Stimulated activated CD8-positive, alpha-beta memory T cell treated with anti-CD3 and anti-CD28 coated beads, Interleukin-15, amount 100 ng/mL, for 24 hours (primary cell): ENCODE measurements at places on chromosomes 1 and 21.
A peak's percentile ranks its signal among the peaks of the same experiment; 100 is the strongest.

DNA sequence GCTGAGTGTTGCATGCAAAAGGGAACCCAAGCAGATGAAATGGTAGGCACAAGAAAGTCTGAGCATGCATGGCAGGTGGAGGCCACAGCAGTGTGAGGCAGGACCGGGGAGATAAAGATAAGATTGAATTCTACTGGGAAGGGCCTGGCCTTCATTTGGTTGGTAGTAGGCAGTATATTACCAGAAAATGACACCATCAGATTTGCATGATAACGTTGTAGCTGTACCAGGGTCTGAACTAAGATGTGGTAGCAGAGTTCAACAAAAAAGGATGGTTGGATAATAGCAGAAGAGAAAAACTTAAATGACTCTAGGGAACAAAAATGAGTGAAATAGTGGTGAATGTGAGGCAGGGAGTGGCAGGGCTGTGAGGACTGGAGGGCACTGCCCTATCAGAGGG, 75.6 kb upstream of the DNAJC6 start:
- no peak for DNase-seq

GRCh38 chr1:234732260-234732659, 122.3 kb upstream of the IRF2BP2 start:
- no peak for DNase-seq

DNA sequence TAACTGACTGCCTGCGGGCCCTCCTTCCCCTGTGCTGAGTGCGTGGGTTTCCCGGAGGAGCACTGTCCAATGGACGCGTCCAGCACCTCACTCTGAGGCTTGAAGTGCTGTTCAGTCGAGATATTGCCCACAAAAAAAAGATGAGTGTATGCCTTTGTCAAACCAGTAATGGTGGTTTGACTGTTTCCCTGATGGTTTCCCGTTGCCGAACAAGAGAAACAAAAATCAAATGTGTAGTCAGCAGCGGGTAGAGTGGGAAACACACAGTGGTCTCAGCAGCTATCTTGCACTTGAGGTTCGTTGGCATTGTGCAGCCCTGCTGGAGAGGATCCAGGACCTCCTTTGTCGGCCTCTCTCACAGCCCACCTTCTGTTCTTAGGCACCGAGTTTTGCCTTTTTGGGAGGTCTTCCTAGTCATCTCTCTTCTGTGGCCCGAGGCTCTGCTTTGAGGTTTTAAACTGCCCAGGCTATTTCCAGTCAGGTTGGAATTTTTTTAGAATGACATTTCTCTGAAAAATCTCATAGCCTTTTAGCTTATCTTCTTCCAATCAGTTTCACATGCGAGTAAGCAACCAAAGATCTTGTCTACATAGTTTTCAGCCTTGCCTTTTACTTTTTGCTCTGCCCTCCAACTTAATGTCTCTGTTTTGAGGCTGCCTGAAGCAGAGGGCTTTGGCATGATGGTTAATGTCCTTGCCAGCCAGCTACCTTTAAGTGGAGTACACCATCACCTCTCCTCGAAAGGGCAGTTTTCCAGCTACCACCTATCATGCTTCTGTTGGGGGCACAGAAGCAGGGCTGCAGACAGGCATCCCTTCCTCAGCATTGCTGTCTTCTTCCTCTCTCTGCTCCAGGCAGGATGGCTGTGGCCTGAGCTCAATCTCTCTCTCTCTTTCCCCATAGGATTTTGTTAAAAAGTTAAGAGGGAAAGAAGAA, 132.3 kb downstream of the URB2 start:
- DNase-seq = no peak

DNA sequence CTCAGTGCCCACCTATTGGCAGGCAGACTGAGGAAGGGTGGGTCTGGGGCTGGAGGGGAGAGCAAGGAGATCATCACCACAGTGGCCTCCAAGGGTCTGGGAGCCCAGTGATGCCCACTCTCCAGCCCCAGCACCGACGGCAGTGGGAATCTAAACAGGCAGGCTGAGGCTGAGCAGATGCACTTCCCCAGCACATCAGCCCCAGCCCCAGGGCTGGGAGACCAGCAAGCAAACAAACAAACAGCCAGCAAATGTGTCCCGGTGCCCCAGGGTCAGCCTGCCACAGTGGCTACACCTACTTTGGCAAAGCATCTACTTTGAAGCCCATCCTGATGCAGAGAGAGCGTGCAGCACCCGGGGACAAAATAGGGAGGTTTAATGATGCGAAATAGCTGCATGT, 216.3 kb upstream of the ZC3H12A start:
- no peak for DNase-seq

GRCh38 chr1:19179597-19180264, 30.3 kb downstream of the UBR4 start:
- no peak for DNase-seq

GRCh38 chr1:92425617-92426016, 61.1 kb downstream of the GFI1 start:
- DNase-seq = no peak

GRCh38 chr1:228871314-228872061, 136.2 kb downstream of the RHOU start:
- DNase-seq = no peak

DNA sequence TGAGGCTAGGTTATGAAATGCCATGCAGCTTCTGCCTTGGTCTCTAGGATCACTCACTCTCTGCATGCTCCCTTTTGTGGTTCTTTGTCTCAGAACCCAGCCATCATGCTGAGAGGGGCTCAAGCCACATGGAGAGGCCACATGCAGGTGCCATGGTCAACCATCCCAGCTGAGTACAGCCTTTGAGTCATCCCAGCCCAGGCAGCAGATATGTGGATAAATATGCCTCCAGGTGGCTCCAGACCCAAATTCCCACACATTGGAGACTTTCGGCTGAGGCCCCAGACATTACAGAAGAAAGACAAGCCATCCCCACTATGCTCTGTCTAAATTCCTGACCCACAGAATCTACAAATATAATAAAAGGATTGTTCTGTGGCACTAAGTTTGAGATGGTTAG, 102.0 kb downstream of the LHX9 start:
- DNase-seq = no peak

DNA sequence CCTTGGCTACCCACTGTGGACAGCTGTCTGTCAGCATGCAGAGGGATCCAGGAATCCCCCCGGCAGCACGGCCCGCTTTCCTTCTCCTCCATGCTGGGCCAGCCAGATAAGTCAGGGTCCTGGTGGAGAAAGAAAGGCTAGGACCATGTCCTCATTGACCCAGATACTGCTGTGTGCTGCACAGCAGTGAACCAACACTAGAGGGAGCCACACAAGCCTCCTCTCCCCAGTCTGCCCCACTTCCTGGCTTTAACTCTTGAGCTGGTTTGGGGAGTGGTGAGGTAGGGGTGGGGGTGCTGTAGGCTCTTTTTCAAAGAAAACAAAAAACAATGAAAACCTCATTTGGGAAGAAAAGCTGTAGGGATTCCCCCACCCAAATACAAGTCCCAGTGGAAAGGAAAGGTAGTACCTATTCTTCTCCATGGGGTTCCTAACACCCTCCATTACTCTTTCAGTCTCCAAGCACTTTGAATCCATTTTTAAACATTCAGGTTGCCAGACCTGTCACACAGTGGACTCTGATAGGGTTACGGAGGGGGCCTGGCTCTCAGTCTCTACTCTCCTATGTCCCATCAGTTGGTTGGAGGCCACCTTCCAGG, 84.9 kb upstream of the CD1D start:
- DNase-seq = no peak

GRCh38 chr1:102886638-102887037, 221.7 kb downstream of the COL11A1 start:
- DNase-seq = no peak

- DNase-seq = no peak
Measured at GRCh38 chr1:157249739-157250138, 111.5 kb upstream of the ETV3 start.

- DNase-seq = no peak
Measured at GRCh38 chr1:65332821-65333220, 23.5 kb downstream of the DNAJC6 start.

DNA sequence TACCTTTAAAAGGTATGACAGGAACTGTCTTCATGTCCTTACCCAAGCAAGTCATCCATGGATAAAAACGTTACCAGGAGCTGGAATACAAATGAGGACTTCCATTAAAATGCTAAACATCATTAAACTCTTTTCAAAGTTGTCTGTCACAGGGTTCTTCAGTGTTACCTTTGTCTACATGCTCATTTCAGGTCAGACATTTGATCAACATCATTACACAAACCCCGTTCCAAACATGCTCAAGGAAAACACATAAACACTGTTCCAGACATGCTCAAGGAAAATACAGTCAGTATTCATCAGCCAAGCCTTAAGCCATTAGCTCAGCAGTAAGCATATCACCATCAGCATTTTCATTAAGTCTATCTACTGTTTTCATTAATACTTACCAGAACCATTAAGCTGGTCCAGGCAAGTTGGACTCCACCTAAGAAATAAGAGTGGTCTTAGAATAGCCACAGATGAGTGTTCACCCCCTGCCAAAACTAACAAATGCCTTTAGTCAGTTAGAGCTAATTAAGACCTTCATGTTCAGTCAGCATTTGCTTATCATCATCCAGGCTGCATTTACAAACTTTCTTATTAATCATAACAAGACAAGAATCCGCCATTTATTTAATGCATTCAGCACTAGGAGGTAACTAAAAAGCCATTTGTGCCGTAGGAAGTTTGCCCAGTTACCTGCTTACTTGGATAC, 2.2 kb downstream of the GAS5 start:
- no peak for DNase-seq

GRCh38 chr1:57072401-57073110, 106.7 kb upstream of the C8B start:
- no peak for DNase-seq

DNA sequence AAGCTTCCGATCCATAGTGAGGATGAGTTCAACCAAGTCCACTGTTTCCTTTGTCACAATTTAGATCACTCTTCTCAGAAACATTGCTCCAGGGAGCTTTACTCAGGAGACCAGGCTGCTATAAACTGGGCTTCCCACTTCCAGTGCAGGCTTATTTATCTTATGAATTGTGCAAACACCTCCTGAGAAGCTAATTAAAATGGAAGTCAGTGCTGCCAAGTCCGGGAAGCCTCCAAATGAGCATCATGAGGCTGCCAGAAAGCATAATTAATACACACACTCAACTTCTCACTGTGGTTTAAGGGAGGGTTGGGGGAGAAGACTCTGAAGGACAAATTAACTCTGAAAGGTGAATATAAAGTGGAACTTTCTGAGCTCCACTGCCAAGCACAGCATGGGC, 145.0 kb upstream of the SGIP1 start:
- DNase-seq = no peak

DNA sequence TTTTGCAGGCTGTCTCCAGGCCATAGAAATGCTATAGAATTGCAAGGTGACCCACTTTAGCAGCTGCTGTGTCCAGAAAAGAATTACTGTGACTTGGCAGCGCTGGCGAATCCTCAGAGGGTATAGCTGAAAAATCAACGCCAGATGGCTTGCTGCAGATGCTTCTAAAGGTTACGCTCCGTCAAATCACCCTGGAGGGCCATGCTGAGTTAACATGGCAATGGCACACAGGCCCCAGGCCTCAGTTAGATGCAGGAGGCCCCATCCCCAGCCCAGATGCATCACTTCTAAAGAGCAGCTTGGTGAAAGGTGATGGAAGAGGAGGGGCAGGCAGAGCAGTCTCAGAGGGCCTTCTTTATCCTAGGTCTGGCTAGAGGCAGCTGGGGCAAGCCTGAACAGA, 18.0 kb downstream of the KIAA1614 start:
- DNase-seq = no peak

DNA sequence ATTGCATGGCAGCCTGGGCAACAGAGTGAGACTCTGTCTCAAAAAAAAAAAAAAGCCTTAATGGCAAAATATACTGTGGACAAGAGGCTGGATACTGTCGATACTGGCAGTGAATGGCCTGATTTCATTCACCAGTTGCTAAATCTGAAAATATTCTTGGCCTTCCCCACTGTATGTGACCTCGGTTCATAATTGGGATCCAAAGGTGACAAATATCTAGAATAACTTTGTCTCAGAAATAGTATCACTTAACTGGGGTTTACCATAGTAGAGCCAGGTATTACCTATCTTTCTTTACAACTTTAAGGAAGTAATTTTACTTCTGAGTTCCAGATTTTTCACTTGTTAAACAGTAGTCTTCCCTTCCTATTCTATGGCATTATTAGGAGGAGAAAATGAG, 8.4 kb downstream of the MTF2 start:
- DNase-seq = no peak

- DNase-seq = no peak
Measured at GRCh38 chr1:49995734-49996133, 28.0 kb downstream of the AGBL4 start.

DNA sequence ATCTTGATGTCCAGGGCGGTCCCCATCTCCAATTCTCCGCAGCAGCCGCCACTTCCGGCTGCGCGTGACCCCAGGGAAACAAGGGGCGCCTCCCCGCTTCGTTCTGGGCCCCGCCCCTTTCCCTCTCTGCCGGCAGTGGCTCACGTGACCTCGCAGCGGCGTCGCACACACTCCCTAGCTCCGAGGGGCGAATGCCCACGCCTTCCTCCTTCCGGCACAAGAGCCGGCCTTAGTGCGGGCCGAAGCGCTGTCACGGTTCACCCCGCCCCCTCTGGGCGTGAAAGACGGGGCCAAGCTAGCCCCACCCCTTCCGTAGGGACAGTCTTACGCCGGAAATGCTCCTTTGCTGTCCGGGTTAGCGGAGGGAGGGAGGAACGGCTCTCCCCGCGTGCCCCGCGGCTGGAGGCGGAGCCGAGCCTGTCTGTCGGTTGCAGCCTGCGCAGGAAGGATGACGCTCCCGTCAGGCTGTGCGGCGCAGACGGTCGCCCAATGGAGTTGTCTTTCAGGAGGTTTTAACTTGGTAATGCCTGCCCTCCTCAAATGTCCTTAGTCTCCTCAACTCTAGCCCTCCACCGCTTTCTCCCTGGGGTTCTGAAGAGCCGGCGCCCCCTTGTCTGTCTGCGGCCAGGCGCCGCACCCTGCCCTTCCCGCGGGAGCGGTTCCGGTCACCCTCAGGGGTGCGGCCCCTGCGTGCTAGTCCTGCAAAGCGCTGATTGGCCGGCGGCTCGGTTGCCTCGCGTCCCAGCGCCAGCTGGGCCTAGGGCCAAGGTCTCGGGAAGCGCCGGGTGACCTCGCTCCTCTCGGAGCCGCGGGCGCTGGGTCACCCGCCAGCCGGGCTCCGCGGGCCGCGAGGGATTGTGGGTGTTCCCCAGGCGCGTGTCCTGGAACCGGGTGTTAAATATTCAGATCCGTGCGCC, at the start of gene VPS26C:
Gene VPS26C, minus strand, starts transcription at position 66 of the 917 bp plus-strand sequence. Its CDS starts 40 bp downstream, at position 26.
- DNase-seq = peak; percentile 88

DNA sequence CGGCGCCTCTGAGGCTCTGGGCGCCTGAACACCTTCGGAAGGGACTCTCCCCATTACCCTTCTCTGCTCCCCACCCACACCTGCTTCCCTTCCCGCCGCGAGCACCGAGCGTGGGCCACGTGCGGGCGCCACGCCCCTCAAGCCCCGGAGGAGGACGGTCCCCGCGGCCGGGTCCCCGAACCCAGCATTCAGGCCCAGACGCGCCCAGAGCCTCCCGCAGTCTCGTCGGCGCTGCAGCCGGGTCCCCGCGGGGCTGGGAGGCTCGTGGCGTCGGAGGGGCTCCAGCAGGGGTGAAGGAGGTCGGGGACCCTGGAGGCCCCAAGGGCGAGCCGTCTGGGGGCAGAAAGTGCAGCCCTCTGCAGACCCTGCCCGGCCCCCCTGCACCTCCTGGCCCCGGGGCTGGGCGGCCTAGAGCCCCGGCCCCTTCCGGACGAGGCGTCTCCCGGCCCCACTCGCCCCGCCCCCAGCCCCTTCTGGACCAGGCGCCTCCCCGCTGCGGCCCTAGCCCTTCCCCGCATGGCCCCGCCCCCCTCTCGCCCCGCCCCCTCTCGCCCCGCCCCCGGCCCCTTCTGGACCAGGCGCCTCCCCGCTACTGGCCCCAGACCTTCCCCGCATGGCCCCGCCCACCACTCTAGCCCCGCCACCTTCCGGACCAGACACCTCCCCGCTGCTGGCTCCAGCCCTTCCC, 378 bp upstream of the SMIM1 start:
- peak; percentile 60 for DNase-seq

- no peak for DNase-seq
Measured at GRCh38 chr1:44067266-44068250, 36.3 kb upstream of the SLC6A9 start.
